ENCODE measurements at places on chromosomes 7 and 10. TPM values are rescaled to one million over a fixed set of nuclear protein-coding genes. Genes with fewer than 3 reads are reported as not detected.

Gene ERVW-1
- total RNA-seq = not detected

Gene AGAP6
- 9.8 TPM for total RNA-seq

- H3K36me3 ChIP-seq = no peaks in the 10 kb centered on the region
- no peak overlapping the region for H3K4me3 ChIP-seq
- no peaks in the 10 kb centered on the region for H3K27me3 ChIP-seq
- DNase-seq = no peak
- no peaks in the 10 kb centered on the region for H3K4me1 ChIP-seq
- H3K27ac ChIP-seq = no peak overlapping the region
These were observed 191.1 kb upstream of the SLC26A5 start for GRCh38 chr7:103637094-103637493.

- no peak for DNase-seq
- peaks cover 6% of the 10 kb centered on the region for H3K27me3 ChIP-seq
- H3K4me1 ChIP-seq = peaks cover 10% of the 10 kb centered on the region
- no peak overlapping the region for H3K27ac ChIP-seq
- no peaks in the 10 kb centered on the region for H3K36me3 ChIP-seq
These were observed 148.3 kb upstream of the PRPS1L1 start for GRCh38 chr7:18175801-18176450.

DNA sequence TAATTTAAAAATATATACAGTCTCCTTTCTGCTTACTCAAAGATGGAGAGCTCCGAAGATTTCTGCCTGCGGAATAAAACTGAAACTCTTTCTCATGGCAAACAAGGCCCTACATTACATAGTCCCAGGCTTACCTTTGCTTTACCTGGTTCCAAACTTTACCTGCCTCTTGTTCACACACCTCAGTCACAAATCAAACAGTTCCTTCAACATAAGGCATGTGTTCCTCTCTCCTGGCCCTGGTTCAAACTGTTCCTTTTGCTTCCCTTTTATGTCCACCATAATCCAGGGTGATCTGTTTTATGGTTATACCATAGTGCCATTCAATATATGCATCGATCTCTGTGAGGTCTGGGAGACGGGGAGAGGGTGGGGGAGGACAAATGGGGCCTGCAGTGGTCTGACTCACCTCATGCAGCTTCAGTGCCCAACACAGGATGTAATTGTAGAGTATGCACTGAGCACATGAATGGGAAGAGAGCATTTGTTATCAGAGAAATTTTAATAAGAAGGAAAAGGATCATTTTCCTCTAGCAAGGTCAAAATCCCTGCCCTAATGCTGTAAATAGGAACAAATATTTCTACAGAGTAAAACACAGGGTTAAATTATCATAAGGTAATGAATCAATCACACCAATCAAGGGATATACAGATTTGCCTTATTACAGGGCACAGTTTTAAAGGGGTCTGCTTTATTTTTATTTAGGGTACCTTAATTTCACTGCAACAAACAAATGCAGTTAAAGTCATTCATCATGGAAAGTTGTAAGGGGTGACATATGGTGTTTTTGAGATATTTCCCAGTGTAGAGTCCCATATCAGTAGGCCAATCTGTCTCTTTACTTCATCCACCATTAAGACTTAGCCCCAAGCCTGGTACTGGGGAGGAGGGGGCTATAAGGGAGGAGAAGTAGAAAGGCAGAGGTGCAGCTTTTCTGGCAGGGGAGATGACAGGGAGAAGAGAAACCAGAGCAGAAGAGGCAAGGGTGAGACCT is 88.8 kb upstream of the PDE1C start:
- no peak overlapping the region for H3K4me3 ChIP-seq
- no peaks in the 10 kb centered on the region for H3K27me3 ChIP-seq
- DNase-seq = no peak
- no peak overlapping the region for H3K27ac ChIP-seq
- no peaks in the 10 kb centered on the region for H3K36me3 ChIP-seq

GRCh38 chr10:85036661-85037060 is 708.3 kb downstream of the CCSER2 start:
- no peaks in the 10 kb centered on the region for H3K36me3 ChIP-seq
- no peaks in the 10 kb centered on the region for H3K4me1 ChIP-seq
- no peak overlapping the region for H3K4me3 ChIP-seq
- H3K27me3 ChIP-seq = no peaks in the 10 kb centered on the region
- H3K27ac ChIP-seq = no peak overlapping the region

GRCh38 chr10:30883116-30883515 is 148.5 kb downstream of the ZNF438 start:
- H3K36me3 ChIP-seq = no peaks in the 10 kb centered on the region
- no peak overlapping the region for H3K27ac ChIP-seq
- DNase-seq = no peak

DNA sequence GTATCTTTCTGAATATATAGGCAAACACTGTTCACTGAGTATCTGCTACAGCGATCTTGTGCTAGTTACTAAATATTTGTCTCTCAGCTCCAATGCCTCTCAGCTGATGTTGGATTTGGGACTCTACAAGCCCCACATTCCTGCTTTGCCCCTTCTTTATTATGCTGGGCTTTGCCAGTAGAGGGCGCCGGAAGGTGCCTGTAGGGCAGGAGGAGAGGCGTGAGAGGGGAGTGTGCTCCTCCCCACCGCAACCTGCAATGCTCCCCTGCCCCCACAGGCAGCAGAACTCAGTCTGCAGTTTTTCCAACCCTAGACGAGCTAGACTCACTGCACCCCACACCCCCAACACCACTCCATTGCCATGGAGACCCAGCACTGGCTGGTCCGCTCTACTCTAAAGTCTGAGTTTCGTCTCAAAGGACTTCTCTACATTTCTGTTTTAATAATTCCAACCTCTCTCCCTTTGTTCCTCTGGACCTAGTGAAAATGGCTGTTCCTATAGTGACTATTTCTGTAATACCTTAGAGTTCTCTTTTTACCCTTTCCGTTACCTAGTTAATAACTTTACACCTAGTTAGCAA is 337.6 kb downstream of the CCSER2 start:
- no peak overlapping the region for H3K4me3 ChIP-seq
- H3K27ac ChIP-seq = no peak overlapping the region
- no peaks in the 10 kb centered on the region for H3K36me3 ChIP-seq
- H3K27me3 ChIP-seq = no peaks in the 10 kb centered on the region
- peak; percentile 26 for DNase-seq

DNA sequence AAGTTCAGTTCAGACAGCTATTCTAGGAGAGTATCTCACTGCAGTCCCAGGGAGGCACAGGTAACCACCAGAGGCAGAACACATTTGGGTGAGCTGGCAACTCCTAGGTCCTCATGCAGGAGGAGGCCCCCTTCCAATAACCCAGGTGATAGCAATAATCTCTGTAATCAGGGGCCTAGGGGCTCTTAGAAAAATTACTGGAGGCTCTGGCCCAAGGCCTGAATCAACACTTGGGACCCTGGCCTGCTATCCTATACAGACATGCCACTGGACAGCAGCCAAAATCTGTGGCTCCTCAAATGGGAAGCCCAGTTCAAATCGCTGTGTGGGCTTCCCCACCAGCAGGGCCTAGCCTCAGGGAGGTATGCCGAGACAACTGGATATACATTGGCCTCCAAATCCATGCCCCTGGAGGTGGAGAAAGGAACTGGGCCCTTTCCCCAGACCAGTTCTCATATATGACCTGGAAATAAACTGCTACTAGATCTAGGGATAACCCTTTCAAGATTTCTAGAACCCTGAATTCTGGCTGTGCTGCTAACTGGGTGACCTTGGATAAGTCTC is 1.6 kb downstream of the AVPI1 start:
- H3K27ac ChIP-seq = no peak overlapping the region
- no peaks in the 10 kb centered on the region for H3K27me3 ChIP-seq
- DNase-seq = no peak
- no peak overlapping the region for H3K4me3 ChIP-seq
- peaks cover 17% of the 10 kb centered on the region for H3K4me1 ChIP-seq

- H3K4me3 ChIP-seq = no peak overlapping the region
- no peak for DNase-seq
- no peak overlapping the region for H3K27ac ChIP-seq
These were observed 558.3 kb upstream of the FOXK1 start for GRCh38 chr7:4123823-4124222.

DNA sequence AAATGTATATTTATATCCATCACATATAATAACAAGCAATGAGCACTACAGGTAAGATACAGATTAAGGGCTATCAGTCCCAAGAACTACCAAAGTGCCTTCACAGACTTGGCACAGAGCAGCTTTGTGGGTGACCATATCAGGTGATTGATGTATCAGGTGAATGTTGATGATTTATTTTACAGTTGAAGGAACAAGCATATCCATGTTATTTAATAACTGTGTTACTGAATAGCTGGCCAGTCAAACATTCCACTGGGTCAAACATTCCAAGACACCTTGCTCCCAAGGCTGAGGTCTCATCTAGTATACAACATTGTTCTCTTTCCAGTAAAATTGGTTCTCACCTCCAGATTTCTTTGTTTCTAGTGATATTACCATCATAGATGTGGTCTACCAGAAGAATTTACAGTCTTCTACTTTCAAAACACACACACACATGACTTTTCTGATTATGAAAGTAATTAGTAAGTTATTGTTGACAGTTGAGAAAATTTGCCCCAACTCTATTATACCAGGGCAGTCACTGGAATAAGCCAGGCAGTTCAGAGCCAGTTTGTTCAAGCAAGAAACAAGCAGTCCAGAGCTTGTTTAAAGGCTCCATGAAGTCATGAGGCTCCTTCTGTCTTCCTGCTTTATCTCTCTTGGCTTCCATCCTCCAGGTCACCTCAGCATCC is 68.2 kb downstream of the ELAPOR2 start:
- H3K36me3 ChIP-seq = no peaks in the 10 kb centered on the region
- peaks cover 1% of the 10 kb centered on the region for H3K4me1 ChIP-seq
- no peak overlapping the region for H3K4me3 ChIP-seq
- no peaks in the 10 kb centered on the region for H3K27me3 ChIP-seq

All from activated CD4-positive, alpha-beta memory T cell treated with anti-CD3 and anti-CD28 coated beads, Interleukin-2, amount 10 ng/mL, durations not matched to agents 7 days and 5 days (primary cell).